ENCODE measurements at places on chromosomes 12 and 14.

DNA sequence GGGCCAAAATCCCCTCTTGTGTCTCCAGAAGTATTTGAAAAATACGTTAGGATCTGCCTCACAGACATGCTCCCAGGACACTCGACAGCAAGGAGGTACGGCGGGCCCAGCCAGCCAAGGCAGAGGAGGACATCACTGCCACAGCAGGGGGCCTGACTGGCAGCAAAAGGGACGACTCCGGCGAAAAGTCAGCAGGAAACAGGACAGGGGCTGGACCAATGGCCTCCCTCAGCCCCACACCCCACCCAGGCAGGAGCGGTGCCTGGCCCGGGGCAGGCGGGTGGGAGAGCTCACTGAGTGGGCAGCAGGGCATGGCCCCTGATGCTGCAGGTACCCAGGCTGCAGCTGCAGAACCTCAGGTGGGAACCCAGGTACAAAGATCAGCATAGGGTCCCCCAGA, 17.8 kb downstream of the BRF1 start:
- no peak for DNase-seq

DNA sequence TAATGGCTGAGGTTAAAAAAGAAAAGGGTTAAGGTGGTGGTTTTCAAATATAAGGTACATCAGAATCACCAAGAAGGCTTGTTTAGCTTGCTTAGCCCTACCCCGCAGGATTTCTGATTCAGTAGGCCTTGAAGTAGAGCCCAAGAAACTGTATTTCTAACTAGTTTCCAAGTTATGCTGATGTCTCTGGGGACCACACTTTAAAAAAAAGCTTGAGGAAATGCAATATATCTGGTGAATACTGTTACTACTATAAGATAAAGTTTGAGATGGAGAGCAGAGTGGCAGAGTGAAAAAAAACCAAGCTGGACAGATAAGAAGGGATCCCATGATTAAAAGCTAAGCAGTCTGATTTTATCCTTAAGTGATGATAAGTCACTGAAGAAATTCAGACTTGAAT, 18.3 kb upstream of the GXYLT1 start:
- no peak for DNase-seq

GRCh38 chr12:132430838-132431774, 58.8 kb upstream of the FBRSL1 start:
- no peak for DNase-seq

DNA sequence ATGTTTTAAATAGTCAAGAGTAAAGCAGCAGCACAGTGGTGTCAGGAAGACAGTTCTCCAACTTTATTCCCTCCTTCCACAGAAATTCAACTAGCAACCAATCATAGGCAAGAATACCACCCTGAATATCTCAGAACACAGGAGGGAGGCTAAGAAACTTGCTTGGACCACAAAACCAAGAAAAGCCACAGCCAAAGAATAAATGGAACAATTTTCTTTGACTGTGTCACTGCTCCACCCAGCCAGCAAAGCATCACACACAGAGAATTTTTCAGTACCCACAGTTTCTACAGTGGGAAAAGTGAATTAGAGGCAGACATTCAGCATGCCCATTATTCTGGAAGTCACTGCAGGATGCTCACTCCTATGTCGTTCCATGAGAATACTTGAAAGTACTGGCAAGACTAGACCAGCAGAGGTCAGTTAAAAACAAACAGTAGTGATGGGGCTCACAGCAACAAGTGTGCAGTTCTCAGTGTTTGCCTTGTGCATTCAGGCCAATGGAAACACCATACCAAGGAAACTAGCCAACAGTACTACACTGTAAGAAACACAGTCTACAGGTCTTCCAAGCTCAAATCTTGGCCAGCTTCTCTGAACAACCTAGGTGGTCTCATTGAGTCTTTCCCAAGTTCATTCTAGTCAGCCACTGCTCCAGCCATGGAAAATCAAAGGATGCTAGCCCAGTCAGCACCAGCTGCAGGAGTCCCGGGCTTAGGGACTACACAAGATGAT, 56.8 kb upstream of the FOXG1 start:
- no peak for DNase-seq

DNA sequence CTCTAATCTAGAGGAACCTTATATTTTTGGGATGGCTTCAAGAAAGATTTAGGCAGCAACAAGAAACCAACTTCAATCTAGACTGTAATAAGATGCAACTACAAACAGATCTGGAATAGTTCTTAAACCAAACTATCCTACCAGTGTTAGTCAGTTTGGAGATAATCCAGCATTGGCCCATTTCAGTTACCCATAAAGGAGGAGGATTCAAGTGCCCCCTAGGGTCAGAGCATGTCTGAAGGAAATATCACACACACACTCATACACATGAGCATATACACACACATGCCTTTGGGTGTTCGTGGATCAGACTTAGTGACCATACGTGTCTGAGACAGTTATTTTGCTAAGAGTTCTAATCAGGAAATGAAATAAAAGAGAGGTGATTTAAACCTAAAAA, 261.2 kb downstream of the ADAMTS20 start:
- DNase-seq, result no peak

- DNase-seq, result peak; percentile 7
Observed at GRCh38 chr14:91732859-91733477, 1.1 kb upstream of the CATSPERB start.

- no peak for DNase-seq
Observed at GRCh38 chr12:94012590-94012989, 135.8 kb upstream of the PLXNC1 start.

- DNase-seq, result no peak
Observed at GRCh38 chr14:92564344-92565039, 50.9 kb downstream of the RIN3 start.

- DNase-seq, result peak; percentile 99
Observed at GRCh38 chr12:54411391-54412241, 7.5 kb downstream of the ITGA5 start.

GRCh38 chr14:104383088-104383995, 196.2 kb upstream of the C14orf180 start:
- DNase-seq, result no peak

DNA sequence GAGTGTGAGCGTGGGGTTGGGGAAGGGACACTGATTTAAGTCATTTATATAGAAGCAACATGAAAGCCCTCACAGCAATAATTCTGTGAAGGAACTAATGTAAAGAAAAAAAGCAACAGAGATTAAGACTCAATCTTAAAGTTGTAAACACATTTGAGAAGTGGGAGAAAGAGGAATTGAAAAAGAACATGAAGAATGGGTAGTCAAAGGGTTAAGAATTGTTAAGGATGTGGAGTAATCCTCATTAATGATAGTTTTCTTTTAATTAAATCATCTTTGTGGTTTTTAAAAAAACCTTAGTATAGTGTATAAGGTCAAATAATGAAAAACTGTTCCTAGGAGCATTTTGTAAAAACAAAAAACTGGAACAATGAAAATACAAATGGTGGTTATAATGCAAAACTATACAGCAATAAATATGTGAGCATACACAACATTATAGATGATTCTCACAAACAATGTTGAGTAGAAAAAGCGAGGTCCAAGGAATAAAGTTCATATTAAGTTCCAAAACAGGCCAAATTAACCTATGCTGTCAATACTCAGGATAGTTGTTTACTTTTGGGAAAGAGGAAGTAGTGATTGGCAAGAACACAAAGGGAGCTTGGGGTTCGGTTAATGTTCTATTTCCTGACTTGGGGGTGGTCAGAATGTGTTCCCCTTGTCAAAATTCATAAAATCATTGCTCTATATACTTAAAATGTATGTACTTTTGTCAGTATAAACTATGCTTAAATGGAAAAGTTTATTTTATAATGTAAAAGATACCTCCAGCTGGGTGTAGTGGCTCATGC, 120.4 kb upstream of the ATF7IP start:
- no peak for DNase-seq

DNA sequence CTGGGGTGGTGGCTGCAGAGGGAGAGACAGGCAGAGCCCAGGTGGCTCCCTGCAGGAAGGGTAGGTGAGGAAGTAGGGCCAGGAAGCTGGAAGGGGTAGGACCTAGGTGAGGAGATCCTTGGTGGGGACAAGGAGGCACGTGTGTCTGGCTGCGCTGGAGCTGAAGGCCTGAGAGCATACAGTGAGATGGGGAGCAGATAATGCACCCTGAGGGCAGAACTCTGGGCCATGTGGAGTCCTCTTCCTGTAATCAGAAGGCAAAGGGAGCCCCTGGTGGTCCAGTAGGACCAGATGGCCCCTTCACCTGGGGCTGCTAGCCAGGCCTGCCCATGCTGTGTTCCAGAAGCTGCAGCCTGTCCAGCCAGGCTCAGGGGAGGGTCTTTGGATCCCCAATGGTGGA, 15.3 kb upstream of the KRT80 start:
- DNase-seq, result no peak

DNA sequence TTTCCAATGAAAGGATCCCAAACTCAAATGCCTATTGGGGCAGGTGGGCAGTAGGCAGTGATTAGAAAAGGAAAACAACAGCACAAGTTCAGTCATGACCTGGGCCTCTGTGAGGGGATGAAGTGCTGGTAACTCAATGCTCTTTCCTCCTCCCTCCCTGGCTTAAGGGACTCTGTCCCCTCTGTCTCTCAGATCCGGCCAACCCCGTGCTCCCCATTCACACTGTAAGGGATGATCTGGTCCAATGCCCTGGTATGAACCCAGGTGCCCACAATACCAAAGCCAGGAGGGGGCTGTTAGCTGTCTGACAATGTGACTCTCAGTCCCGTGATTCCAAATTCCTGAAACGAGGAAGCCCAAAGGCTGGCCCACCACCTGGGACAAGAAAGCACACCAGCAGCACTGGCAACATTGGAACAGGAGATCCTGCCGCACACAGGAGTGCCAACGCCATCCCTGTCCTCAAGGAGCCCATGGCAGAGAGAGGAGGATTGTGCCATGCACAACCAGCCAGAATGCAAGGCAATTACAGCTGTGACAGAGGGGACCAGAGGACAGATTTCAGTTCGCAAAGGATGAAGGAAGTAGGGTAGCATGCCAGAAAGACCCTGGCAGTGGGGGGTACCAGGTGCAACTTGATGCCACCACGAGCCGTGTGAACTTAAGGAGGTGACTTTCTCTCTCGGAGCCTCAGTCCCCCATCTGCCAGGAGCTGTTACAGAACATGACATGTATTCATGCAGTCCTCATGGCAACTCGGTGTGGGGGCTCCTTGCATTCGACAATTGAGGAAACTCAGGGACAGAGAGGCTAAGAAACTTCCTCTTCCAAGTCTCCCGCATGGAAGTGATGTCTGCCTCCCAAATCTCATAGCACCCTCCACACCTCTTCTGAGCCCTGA, 37.6 kb downstream of the SERPINA3 start:
- no peak for DNase-seq

DNA sequence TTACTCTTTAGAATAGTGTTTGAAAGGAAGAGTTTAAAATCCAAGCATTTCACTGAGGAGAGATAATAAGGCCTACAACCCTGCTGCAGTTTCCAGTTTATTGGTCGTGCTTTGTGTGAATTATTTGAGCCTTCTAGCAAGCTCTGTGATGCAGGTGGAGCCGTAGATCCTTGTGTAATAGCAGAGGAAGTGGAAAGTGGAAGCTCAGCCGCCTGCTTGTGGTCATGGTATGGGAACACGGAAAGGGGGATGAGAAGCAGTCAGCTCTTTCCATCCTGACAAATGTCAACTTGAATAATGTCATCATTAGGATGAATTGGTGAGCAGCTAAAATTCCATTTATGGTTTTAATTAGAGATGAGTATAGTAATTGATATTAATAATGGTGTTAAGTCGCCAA, 29.1 kb downstream of the SYNE2 start:
- DNase-seq, result no peak

GRCh38 chr12:1606021-1606622, 11.7 kb upstream of the FBXL14 start:
- peak; percentile 93 for DNase-seq

DNA sequence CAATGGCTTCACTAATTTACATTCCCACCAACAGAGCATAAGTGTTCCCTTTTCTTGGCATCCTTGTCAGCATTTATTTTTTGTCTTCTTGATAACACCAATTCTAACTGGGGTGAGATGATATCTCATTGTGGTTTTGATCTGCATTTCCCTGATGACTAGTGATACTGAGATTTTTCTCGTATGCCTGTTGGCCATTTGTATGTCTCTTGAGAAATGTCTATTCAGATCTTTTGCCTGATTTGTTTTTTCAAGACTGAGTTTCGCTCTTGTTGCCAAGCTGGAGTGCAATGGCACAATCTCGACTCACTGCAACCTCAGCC, 4.7 kb upstream of the PLD4 start:
- no peak for DNase-seq

GRCh38 chr14:52723514-52724359, 6.2 kb upstream of the STYX start:
- DNase-seq, result no peak

GRCh38 chr14:81710232-81710845, 176.7 kb upstream of the SEL1L start:
- peak; percentile 55 for DNase-seq

DNA sequence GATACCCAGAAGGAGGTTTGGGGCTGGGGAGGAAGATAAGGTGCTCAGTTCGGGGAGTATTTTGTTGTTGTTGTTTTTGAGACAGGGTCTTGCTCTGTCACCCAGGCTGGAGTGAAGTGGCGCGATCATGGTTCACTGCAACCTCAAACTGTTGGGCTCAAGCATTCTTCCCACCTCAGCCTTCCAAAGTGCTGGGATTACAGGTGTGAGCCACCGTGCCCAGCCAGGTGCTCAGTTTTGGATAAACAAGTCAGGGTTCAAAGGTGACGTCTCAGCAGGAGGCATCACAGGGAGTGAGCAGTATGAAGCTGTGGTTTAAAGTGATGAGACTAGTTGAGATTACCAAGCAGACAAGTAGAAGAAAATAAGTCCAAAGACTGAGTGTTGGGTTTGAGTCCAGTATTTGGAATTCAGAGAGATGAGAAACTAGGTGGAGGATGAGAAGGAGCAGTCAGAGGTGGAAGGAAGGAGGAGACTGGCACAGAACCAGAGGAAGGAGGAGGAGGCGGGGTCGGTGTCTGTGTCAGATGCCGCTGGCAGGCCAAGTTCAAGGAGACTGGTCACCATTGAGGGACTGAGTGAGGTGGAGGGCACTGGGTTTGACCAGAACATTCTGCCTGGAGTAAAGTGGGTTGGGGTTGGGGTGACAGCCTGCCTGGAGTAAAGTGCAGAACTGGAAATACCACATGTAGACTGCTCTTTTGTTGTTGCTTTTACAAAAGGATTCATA, 16.1 kb downstream of the SLC35E3 start:
- no peak for DNase-seq

GRCh38 chr14:106850913-106851825, 1324.8 kb downstream of the TMEM121 start:
- DNase-seq, result no peak

- DNase-seq, result no peak
Observed at GRCh38 chr12:116060764-116061163, 216.7 kb downstream of the MED13L start.
